Renal pelvis (tissue), 12 donors: ENCODE measurements at places on chromosomes 4 and X. TPM values are rescaled to one million over a fixed set of nuclear protein-coding genes. Genes with fewer than 3 reads are reported as not detected.

- no peak for DNase-seq
These were observed 5.0 kb downstream of the PITX2 start for GRCh38 chr4:110617646-110618580.

GRCh38 chr4:57430726-57431125 is 320.5 kb upstream of the IGFBP7 start:
- no peak for DNase-seq

UGT2B15 gene
- not detected for polyA plus RNA-seq

XKRX gene
- polyA plus RNA-seq, result 0.38 TPM

GRCh38 chr4:42425146-42426065 is 28.1 kb downstream of the SHISA3 start:
- DNase-seq, result no peak

DNA sequence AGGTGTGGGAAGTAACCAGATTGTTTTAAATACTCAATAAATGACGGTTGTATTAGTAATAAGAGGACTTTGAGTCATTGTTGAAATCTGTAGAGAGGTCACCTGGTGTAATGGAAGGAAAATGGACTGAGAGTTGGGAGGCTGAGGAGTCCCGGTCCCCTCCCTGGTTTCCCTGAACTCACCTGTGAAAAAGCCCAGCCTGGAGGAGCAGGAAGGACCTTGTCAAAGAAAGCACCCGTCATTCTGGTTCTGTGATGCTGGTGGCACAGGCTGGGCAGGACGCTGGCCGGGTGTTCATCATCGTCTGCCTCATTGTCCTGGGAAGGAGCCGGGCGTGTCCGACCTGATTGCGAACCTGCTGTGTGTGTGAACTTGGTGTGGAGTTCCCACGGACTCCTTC is 70.8 kb downstream of the SORCS2 start:
- no peak for DNase-seq

DNA sequence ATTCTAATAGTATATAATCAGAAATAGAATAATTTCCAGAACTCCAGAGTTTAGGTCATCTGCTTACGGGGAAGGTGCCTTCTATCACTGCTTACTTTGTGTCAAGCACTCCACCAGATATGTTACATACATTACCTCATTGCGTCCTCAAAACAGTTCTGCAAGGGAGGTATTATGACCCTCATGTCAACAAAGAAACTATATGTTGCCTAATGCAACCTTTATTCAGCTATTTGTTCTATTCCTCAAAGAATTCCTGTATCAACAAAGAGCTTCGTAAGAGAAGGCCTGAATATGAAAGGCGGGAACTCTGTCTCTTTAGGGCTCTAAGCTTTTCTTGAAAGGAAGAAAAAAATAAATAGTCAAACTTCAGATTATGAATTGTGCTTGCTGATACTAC is 114.7 kb downstream of the PDLIM5 start:
- DNase-seq, result no peak

GRCh38 chrX:122777766-122778165 is 406.3 kb upstream of the GRIA3 start:
- no peak for DNase-seq

BEX5 gene
- polyA plus RNA-seq, result 9.5 TPM
